ENCODE measurements at places on chromosomes 4 and X. TPM values are rescaled to one million over a fixed set of nuclear protein-coding genes. Genes with fewer than 3 reads are reported as not detected.

DNA sequence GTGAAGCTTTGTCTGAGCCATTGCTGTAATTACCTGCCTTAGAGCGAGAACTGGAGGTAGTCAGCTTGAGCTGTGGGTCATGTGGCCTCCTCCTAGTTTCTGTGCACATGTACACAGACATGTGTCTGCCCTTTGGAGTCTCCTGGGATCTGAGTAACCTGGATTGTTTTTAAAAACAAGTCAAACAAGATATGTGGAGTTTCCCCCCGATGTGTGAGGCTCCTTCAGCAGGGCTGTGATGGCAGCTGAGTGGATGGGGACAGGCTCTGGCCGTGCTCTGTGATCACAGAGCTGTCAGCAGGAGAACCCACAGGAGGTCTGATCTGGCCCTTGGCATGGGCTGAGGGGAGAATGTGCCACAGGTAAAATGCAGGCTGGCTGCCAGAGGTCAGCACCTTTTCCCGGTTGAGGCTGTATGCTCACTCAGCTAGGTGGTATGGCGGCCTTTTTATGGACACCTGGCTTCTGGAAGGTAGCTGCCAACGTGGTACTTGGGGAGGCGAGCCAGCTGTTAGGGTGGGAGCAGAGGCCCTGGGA lies 38.4 kb downstream of the NOP14 start:
- DNase-seq: peak; percentile 1

DNA sequence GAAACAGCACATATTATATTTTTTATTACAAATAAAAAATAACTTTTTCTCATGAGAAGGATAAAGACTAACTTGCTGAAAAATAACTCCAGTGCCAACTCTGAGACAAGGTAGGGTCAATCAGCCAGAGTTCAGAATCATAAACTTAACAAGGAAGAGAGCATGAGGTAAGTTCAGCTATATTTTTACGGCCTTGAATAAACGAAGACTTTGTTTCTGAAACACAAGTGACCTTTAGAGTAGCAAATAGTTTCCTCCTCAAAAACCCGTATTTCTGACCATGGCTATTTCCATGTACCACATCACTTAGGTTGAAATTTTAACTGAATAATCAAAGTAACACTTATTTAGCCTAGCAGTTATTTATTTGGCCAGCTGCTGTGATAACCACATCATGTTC lies 45.5 kb downstream of the PRDM5 start:
- no peak for DNase-seq

The TLR8 gene
- not detected for total RNA-seq

- DNase-seq: no peak
Measured at GRCh38 chr4:93994175-93994994, 165.8 kb downstream of the ATOH1 start.

- DNase-seq: peak; percentile 69
Measured at GRCh38 chrX:155048977-155049619, 21.8 kb downstream of the CMC4 start.

DNA sequence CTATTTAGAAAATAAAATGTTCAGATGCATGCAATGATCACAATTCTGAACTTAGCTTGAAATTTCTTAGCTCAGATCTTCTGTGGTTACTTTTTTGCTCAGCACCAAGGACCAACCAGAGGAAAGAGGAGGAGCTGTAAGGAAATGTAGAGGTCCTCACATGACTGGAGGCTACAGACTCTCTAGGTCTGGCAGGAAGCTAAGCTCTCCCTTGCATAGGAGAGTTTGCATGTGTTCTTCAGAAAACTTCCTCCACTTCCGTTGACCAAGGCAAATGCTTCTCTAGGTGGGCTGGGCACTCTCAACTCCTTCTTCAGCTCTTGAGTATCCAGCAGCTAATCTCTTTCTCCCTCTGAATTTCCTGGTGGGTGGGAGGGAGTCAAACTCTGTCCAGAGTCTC lies 119.6 kb downstream of the BTC start:
- DNase-seq: no peak

DNA sequence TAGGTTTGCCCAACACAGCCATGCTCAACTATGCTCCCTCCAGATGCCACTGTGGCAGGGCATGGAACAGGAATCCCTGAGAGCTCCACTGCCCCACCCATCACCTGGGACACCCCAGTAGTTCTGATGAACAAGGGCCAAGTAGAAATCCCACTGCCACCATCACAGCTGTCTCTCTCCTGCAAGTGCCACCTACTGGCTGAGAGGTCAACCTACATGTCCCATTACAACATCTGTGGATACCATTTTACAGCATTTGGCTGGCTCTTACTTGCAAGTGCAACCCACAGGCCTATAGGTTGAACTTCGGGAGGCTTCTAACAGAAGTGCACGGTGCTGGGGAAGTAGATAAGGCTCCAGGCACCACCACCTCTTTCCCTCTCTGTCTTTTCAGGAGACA lies 142.5 kb downstream of the CXXC4 start:
- no peak for DNase-seq

The PNMA6A gene
- 0.30 TPM for total RNA-seq

DNA sequence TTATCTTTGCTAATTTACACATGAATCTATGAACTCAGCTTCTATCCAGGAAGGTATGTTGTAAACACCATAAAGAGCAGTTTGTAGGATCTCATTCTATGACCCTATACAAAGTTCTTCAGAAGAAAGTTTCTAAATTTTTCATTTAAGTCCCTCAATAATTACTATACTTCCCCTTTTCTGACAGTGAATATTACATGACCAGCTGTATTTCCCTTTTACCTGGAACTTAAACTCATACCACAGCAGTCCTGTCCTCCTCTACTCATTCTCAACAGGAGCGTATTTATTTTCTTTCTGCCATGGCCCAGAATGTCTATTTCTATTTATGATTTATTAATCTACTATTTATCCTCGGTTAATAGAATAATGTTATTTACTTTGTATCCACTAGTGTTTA lies 15.8 kb downstream of the RASGEF1B start:
- no peak for DNase-seq

The DNAAF6 gene
- not detected for total RNA-seq

DNA sequence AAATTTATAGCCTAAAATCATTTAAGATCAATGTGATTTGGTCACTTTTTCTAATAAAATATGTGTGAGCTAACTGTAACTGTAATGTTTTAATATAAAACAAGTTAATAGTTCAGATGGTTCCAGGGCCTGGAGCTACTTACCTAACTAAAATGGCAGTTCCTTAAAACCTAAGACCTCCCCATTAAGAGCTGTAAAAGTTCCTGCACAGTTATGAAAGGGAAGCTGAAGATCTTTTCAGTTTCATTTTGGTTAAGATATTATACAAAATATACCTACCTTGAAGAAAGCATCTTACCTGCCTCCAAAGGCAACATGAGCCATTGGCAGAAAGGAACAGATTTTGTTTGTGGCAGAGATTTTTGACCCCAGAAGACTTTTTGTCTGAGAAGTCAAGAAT lies 30.1 kb downstream of the HPF1 start:
- DNase-seq: no peak

DNA sequence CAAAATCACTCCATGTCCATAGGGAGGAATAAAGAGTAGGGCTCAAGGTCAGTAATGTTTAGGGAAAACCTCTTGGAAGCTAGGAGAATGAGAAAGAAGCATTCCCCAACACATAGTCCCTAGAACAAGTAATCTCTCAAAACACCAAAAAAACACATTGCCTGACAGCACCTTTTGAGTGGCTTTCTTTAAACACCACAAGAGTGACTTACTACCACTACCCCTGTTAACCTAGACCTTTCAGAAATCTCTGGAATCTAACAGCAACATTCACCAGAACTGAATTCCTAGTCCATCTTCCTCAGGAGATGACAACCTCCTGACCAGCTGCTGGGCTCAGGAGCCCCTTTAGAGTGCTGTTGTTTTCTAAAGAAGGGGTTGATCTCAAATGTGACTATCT lies 142.2 kb downstream of the SOWAHB start:
- no peak for DNase-seq

GRCh38 chr4:16417198-16417597 lies 190.9 kb upstream of the TAPT1 start:
- no peak for DNase-seq

The COL4A6 gene
- not detected for total RNA-seq

DNA sequence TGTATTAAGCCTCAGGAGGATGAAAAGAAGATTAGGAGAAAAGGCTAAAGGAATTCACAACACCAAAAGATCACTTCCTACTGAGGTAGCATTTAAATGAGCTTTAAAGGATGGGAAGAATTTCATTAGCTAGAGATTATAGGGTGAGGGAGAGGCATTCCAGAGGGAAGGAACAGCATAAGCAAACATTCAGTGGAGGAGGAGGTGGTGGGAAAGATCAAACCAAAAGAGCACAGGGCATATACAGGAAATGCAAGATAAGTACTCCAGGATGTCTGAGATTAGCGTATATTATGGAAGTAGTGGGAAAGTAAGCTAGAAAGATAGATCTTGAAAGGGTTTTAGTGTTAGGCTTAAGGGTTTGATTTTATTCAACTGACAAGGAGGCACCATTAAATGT lies 84.8 kb downstream of the COL4A6 start:
- no peak for DNase-seq

The NLGN3 gene
- 0.78 TPM for total RNA-seq
